ENCODE measurements at places on chromosomes 3 and 15. TPM values are rescaled to one million over a fixed set of nuclear protein-coding genes. Genes with fewer than 3 reads are reported as not detected.

DNA sequence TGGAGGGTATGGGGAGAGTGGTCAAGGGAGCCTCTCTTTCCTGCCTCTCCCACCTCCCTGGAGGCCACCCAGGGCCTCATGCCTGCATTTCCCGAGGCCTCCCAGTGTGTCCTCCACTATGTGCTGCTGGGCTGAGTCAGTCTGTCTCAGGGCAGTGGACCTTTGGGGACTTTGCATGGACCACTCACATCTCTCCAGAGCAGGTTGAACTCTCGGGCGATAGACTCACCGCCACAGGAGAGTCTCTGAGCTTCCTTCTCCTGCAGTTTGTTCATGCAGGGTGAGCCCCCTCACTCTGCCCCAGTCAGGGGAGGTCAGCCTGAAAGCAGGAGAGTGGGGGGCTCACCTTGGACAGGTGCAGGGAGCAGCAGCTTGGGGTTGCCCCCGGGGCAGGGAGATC lies 60.5 kb upstream of the SEC22A start:
- DNase-seq = no peak

DNA sequence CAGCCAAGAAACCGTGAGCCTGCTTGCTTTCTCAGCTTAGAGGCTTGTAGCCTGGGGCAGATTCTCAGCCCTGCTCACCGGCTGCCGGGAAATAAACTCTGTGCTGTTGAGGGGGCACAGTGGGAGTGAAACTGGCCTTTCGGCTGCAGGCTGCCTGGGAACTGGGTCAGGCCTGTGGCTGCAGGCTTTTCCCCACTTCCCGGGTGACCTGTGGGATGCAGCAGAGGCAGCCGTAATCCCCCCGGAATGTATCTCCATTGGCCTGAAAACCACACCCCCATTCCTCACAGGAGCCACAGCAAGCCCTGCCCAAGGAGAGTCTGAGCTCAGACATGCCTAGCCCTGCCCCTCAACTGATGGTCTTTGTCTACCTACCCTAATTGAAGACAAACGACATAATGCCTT lies 110.9 kb downstream of the STXBP5L start:
- no peak for DNase-seq

DNA sequence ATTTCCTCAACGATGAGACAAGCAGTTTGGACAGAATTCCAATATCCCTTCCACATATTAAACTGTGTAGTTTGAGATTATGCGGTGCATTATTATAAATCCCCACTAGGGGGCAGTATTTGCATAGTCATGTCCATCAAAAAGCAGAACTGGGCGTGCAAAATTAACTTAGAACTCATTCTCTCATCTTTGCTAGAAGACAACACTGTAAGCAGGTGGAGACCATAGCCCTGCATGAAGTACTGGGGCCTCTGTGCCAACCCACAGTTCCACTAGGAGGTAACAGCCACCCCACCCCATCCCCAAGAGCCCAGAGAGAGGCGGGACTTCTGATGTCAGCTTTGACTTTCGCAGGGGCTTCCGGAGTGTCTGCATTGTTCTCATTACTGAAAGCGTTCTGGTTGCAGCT lies 106.6 kb upstream of the TMC3 start:
- DNase-seq = peak; percentile 83

GRCh38 chr3:52787672-52788625 lies 6.6 kb upstream of the ITIH3 start:
- DNase-seq = no peak

- no peak for DNase-seq
These were observed 120.0 kb downstream of the PLD1 start for GRCh38 chr3:171690281-171690680.

DNA sequence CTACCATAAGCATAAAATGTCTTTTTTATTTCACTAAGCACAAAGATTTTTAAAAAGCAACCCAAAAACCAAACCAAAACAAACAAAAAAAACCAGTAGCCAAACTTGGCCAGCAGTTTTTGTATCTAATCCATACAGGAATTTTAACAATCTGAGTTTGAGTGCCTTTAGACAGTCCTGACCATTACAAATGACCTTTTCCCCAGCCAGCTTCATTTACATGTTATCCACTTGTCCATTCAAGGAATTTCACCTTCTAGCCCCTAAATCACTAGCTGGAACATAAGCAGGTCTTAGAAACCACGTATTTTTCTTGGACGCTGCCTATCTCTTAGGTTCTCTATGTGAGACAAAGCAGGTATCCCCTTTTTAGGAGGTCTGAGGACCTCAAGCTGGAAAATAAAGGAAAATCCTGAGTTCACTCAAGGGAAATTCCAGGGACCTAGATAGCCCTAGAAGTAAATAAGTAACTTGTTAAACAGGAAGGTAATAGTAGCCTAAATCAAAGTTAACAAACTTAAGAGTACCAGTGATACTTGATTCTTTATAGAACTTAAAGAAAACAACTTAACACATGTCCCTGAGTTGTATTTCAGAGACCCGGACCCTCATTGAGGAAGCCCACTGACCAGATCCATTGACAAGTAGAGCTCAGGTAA lies 34.2 kb downstream of the CIP2A start:
- no peak for DNase-seq

DNA sequence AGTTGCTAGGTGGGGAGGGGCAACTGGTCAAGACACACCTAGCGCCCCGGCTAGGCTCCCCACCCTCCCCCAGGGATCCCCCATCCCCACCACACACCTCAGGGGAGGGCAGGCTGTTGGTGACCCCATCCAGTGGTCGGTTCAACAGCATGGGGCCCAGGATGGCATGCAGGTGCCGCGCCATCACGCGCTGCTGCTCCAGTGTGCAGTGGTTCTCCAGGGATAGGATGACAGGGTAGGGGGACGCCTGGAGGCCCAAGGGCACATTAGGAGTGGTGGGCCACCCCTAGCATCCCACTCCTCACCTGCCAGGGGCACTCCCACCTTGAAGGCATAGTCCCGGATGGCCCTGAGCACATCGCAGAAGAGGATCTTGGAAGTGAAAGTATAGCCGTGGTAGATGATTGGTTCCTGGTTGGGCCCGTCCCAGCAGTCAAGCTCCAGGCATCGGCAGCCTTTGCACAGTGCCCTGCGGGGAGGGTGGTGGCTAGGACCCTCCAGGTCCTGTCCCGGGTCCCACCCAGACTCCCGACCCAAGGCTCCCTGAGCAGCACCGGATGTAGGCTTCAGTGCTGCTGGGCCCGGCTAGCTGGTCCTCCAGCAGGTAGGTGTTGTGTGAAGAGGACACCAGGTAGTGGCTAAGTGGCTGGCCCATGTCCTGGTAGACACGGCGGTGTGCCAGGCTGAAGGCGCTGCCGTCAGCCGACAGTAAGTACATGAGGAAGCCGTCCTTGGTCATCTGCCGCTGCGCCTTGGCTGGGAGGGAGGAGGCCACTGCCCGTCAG lies 19.4 kb downstream of the VILL start:
- no peak for DNase-seq

- no peak for DNase-seq
These were observed 64.1 kb downstream of the EXOG start for GRCh38 chr3:38560284-38560683.

- DNase-seq = no peak
These were observed 22.9 kb downstream of the RAB8B start for GRCh38 chr15:63212050-63213004.

- DNase-seq = no peak
These were observed 38.4 kb upstream of the PLXND1 start for GRCh38 chr3:129644836-129645235.

GRCh38 chr3:71247221-71247957 lies 336.1 kb downstream of the FOXP1 start:
- DNase-seq = peak; percentile 71

IL16 gene
- total RNA-seq = 3.3 TPM

CXCR6 gene
- total RNA-seq = not detected

ANKRD34C gene
- total RNA-seq = 0.93 TPM

CMTM6 gene
- total RNA-seq = 73.4 TPM

CPLX3 gene
- total RNA-seq = 5.2 TPM

MME gene
- 196 TPM for total RNA-seq

All from Karpas-422 (cell line).